ENCODE measurements at places on chromosomes 2 and 18.

- DNase-seq, result no peak
These were observed 106.7 kb upstream of the PELI1 start for GRCh38 chr2:64250751-64251423.

GRCh38 chr2:239022437-239023260 is 174.8 kb downstream of the TWIST2 start:
- no peak for DNase-seq

GRCh38 chr2:118940486-118941120 is 1.4 kb upstream of the MARCO start:
- peak; percentile 6 for DNase-seq

DNA sequence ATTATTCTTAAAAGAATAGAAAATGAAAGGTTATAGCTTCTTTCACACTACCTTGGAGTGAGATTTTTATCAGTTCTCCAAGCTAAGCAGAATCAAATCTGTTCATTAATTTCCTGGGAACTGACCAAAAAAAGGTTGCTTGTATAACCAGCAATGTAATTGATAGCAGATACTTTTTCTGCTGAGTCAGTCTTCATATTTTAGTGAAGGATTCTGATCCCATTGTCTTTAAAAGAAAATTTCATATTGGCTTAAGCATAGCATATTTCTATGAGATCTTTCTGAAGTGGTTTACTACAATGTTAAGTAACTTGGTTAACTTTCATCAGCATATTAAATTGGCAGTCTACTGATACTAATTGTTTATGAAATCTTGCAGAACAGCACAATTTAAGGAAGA is 338.0 kb downstream of the TMX3 start:
- no peak for DNase-seq

GRCh38 chr2:106065983-106066820 is 127.9 kb downstream of the UXS1 start:
- peak; percentile 81 for DNase-seq

DNA sequence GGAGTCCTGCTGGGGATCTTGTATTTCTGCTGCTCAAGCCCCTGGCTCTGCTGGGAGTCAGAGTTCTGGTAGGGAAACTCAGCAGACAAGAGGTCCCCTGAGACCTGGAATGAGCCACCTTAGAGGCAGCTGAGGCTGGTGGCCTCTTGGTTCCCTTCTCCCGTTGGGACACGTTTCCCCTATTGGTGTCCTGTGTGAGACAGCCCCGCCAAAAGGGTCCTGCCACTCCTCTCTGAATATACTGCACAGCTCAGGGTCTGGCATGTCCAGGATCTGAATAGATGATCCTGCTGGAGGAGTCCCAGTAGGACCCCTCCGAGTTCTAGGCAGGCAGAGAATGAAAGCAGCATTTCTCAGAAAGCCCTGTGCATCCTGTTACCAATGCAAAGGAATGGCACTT is 2.0 kb upstream of the RALB start:
- DNase-seq, result no peak

GRCh38 chr2:133139847-133140533 is 428.3 kb downstream of the NCKAP5 start:
- DNase-seq, result no peak

GRCh38 chr18:58541789-58542425 is 87.0 kb downstream of the ALPK2 start:
- DNase-seq, result peak; percentile 27

DNA sequence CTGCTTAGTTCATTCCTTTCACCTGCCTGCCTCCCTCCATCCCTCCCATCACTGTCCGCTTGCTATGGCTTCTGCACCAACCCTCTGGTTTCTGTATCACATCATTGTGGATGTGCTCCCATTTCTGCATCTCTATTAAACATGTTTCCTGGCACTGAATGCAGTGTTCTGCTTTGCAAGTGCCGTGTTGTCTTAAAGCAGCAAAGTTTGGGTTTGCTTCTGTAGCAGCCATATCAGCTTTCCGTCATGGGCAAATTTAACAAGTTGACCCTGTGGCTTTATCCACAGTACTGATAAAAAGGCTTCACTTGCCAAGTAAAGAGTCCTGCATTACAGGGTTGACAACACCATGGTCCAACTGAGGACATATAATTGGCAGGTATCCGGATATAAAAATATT is 165.5 kb downstream of the PTGR3 start:
- DNase-seq, result no peak

- DNase-seq, result no peak
These were observed 43.8 kb upstream of the ARHGAP25 start for GRCh38 chr2:68690851-68691250.

DNA sequence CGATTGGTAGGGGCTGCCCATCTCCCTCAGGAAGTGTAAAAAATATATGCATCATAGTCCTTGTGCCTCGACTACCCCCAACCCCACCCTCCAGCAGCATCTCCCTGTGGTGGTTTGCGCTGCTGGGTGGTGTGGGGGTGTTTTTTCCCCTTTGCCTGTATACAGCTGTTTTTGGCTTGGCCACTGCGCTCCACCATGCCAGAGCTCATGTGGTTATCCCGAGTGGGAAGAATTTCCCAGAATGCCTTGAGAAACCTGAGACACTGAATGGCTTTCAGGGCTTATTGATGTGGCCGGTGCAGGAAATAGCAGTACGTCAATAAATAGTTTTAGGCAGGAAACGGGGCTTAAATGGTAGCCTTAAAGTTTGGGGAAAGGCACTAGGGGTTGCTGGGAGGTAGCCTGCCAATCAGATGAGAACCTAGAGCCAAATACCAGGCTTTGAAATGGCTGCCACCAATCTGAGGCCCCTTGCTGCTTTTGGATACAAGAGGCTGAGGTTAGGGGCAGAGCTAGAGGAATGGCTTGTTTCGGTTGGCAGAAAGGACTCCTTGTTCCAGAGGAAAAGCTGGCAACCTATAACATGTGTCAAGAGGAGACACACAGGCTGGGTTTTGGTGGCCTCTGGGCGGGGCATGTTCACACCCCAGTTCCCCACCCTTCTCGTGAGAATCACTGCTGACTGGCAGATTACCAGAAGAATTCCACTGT is 144.1 kb downstream of the SMAD7 start:
- DNase-seq, result peak; percentile 70

GRCh38 chr2:905091-905832 is 45.4 kb upstream of the SNTG2 start:
- no peak for DNase-seq

- peak; percentile 35 for DNase-seq
These were observed 627 bp downstream of the RNF25 start for GRCh38 chr2:218671097-218671653.

DNA sequence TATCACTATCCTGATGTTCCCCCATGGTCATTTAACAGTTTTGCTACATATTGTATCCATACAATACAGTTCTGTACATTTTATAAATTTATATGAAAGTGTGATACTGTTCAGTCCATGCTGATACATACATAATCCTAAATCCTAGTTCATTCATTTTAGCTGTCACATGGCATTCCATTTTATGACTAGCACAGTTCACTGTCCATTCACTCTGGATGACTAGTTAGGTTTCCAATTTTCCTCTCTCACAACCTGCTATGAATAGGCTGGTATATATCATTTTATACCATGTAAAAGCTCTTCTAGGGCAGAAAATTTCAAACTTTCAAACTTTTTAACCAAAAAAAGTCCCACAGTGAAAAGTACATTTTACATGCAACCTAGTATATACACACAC is 15.2 kb downstream of the SMAD2 start:
- DNase-seq, result no peak

GRCh38 chr2:181143790-181144300 is 163.4 kb downstream of the UBE2E3 start:
- no peak for DNase-seq

- DNase-seq, result no peak
These were observed 124.9 kb downstream of the GLI2 start for GRCh38 chr2:120860579-120860922.

DNA sequence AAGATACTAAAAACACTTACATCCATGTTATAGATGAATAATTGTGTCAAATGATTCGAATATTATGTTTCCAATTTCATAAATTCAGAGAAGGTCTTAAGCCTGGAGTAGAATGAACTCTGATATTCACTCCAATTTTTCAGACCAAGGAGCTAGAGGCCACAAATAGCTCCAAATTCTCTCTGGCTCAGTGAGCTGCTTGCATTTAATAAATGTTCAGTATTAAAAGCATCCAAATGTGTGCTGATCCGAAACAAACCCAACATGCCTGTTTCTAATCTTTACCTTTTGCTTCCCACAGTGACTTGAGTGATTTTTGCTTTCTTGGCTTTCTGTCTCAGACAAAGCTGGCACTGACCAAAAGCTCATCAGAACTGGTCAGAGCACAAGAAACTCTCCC is 291.4 kb downstream of the CCDC85A start:
- no peak for DNase-seq

Measured in tongue (tissue), 3 donors.